KBM-7 (cell line): ENCODE measurements at places on chromosomes 1 and 21.

DNA sequence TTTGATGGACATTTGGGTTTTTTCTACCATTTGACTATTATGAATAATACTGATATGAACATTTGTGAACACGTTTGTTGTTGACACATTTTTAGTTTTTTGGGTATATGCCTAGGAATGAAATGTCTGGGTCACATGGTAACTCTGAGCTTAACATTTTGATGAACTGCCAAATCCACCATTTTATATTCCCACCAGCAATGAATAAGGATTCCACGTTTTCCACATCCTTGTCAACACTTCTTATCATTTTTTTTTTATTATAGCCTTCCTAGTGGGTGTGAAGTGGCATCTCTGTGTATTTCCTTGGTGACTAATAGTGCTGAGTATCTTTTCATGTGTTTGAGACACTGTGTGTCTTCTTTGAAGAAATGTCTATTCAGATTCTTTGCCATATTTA is 67.6 kb downstream of the RASAL2 start:
- no peak for DNase-seq

GRCh38 chr1:47751996-47752451 is 245.2 kb downstream of the TRABD2B start:
- DNase-seq: no peak

- no peak for DNase-seq
These were observed 855 bp upstream of the IVNS1ABP start for GRCh38 chr1:185317886-185318310.

DNA sequence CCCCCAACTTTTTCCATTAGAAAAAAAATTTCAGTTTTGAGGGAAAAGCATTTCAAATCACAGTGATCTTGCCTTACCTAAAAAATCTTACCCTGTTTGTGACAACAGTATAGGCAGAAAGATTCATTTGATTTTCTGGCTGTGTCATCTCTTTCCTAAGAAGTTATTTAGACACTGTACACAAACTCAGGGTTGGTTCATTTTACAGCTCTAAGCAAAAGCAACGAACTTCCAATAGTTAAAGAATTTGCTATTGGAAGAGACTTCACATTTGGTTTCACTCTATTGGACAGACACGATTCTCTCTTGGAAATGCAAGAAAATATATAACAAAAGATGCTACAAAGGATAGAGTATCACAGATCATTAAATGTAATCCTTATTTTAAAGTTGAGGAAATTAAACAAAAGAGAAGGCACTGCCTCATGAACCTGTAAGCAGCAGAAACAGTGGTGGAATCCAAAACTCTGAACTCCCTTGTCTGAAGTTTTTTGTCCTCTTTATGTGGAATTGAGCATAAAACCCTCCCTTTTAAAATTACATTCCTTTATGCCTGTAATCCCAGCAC is 20.8 kb downstream of the EYA3 start:
- no peak for DNase-seq

GRCh38 chr1:14778541-14778897 is 180.0 kb downstream of the KAZN start:
- no peak for DNase-seq

- DNase-seq: no peak
These were observed 51.7 kb upstream of the NFASC start for GRCh38 chr1:204818998-204819397.

GRCh38 chr21:31334648-31335121 is 9.4 kb downstream of the TIAM1 start:
- DNase-seq: no peak

- DNase-seq: no peak
These were observed 9.2 kb upstream of the PLEKHG5 start for GRCh38 chr1:6500544-6501278.

DNA sequence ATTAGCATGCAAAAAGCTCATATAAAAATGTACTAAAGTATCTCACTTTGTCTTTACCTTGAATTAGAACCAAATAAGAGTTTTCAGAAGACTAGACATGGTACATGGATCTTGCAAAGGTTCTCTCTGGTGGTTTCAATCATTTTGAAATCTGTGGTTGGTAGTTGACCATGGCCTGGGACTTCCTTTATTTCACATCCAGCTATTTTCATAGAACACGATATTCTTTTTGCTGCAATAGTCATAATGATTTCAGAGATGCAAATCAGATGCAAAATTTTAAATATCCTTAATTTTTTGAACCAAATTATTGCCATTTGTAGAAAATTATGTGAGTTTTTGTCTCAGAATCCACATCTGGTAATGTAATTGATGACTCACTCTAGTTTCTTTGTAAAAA is 375.1 kb upstream of the ZP4 start:
- no peak for DNase-seq

DNA sequence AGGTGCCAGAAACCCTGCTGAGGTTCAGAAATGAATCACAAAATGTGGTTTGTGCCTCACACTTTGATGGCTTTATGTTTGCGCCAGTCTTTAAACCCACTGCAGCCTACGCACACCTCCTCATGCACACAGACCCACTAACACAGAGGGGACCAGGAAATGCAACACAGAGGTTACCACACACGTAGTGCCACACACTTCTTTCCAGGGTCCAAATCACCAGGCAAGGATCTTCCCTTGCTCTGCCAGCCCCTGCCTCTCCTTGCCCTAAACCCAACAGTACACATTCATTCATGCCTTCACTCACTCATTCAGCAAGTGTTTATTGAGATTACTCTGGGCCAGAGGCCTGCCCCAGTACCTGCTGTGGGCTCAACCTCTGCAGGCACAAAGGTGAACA is 17.5 kb downstream of the MAB21L3 start:
- DNase-seq: no peak

DNA sequence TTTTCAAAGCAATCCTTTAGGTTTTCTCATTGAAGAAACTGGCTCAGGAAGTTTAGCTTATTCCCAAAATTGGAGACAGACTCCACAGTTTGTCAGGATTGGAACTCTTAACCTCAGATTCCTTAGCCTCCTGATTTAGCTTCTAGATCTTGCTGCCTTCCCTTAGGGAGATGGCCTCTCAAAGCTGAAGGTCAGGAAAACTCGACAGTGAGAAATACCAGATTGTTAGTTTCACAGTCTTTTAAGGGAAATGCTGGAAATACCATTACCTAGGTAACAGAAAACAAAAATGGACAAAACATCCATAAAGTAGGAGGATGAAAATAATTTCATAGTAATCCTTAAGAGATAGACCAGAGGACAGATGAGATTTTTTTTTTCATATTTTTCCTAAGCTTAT is 7.8 kb downstream of the RASAL2 start:
- DNase-seq: no peak

- no peak for DNase-seq
These were observed 1.2 kb upstream of the WARS2 start for GRCh38 chr1:119141660-119142059.

GRCh38 chr21:17612023-17612564 is 607 bp downstream of the BTG3 start:
- DNase-seq: no peak

DNA sequence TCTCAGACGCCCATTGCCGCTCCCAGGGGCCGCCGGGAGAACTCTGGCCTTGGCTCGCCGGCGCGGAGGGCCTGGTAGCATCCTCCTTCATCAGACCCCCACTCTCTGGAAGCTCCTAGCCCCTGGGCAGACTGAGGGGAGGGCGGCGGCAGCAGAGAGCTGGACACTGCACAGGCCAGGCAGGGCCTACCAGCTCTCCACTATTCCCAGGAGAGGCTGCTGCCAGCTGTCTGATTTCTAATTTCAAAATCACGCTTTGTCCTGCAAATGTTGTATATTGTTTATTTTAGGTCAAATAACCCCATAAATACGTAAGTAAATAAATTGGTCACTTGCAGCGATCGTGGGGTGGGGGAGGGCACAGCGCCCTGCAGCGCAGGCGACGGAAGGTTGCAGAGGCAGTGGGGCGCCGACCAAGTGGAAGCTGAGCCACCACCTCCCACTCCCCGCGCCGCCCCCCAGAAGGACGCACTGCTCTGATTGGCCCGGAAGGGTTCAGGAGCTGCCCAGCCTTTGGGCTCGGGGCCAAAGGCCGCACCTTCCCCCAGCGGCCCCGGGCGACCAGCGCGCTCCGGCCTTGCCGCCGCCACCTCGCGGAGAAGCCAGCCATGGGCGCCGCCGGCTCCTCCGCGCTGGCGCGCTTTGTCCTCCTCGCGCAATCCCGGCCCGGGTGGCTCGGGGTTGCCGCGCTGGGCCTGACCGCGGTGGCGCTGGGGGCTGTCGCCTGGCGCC is at the start of gene MTARC1:
TSS of gene MTARC1 (plus strand) at position 577 of the 732 bp plus-strand sequence. CDS start at position 609, 32 bp downstream.
- no peak for DNase-seq

DNA sequence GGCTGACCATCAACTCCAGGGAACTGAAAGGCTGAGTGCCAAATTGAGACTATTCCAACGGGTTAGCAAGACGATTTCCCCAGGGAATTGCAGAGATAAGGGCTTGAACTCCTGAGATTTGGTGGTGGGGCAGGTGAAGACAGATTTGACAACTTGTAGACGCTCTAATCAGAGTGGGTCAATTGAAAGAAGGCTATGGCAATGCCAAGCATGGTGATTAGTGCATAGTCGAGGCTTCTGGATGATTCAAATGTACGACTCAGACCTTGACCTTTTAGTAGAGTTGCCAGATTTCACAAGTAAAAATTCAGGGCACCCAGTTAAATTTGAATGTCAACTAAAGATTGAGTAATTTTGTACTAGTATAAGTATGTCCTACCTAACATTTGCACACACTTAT is 302.1 kb upstream of the SPAG17 start:
- no peak for DNase-seq

DNA sequence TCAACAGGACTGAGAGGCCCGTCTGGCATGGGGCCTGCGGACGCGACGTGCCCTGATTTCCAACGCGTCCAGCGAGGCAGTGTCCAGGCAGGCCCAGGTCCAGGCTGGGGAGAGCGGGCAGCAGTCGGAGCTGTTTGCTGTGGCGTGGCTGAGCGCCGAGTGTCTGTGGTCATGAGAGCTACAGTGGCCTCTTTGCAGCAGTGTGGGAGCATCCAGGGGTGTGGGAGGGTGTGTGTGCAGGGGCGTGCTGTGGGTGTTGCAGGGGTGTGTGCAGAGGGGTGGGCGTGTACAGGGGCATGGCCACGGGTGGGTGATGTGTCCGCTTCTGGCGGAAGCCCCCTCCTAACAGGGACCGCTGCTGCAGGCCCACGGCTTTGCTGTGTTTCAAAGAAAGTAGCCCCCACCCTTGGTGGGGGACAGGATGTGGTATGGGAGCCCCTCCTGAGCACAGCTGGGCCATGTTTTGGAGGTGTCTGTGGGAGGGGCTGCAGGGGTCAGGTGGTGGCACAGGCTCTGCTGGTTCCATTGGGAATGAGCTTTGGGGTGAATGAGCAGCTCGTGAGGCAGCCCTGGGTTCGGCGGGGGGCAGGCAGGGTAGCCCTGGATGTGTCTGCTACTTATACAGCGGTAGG is 17.7 kb downstream of the PLCH2 start:
- no peak for DNase-seq

DNA sequence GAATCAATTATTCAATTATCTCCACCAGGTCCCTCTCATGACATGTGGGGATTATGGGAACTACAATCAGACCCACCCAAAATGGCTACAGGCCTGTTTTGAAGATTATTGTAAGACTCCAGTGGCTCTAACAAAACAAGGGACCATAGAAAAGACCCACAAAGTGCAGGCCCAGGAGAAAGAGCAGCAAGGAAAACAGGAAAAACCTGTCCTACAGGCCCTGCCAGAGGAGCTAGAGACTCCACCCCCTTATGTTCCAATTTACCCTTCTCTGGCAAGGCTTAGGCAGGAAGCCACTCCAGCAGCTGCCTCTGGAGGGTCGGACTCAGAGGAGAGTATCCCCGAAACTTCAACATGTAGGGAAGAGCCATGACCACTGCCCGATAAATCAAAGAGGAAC is 96.5 kb downstream of the LIPI start:
- no peak for DNase-seq

DNA sequence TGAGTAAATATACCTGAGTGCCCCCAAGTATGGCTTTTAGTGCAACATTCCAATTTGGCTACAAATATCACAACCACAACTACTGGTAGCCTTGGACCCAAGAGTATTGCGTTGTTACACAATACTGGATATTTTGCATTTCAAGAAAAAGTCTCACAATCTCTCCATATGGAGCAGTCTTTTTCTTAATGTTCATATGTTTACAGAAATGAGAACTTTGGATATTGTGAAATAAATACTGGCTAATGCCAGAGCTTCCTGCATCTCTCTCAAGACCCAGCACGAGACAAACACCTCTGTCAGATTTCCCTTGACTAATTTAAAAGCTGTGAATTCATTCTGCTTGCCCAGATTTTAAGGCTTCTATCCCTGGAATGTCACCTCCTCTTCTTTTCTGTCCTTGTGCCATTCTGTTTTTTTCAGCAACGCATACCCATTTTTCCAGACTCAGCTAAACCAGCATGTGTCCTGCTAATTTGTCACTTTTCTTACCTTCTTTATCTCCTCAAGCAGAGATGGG is 136.2 kb upstream of the BACE2 start:
- no peak for DNase-seq

DNA sequence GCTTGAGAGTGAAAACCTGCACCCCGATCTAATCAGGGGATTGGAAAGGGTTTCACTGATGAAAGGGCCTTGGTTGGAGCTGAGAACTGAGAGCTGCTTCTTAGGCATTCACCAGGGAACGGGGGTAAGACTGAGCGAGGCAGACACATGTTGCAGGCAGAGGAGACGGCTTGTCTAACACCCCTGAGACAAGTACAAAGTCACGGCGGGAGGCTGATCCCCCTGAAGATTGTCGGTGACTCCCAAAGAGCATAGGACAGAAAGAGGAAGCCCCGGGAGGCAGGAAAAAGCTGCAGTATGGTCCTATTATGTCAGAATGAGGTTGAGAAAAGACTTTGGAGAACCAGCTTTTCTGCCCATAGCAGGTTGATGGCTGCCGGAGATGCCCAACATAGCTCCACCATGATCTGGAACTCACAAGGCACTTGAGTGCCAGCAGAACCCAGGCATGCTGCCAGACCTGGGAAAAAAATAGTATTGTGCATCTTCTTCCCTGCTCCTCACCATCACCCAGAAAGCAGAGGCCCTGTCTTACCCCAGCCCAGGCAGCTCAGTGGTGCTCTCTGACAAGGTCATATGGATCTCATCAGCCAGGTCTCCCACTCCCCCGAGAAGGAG is 463.9 kb upstream of the PROX1 start:
- no peak for DNase-seq

DNA sequence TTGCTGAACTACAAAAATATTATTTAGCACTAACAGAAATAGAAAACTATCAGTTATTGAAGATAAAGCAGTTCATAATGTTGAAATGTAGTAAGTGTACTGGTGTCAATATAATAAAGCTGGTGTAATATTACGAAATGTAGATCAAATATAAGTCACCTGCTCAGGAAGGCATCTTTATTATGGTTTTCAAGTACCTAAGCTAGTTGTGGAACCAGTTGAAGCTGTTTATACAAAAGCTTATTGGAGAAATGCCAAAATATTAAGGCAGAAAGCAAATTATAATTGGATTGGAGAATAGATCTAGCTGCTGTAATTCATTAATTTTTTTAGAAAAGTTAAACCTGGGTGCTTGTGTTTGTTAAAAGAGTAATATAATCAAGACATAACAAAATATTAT is 6.2 kb upstream of the MARK1 start:
- DNase-seq: no peak

DNA sequence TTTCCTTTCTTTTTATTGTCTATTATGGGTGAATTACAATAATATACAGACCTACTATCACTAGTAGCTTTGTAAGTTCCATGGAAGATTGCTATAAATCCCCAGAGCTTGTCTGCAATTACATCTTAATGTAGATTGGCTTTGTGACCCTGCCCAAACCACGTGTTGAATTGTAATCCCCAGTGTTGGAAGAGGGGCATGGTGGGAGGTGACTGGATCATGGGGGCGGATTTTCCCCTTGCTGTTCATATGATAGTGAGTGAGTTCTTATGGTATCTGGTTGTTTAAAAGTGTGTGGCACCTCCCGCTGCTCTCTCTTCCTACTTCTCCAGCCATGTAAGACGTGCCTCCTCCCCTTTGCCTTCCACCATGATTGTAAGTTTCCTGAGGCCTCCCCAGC is 34.9 kb upstream of the CDC42BPA start:
- DNase-seq: no peak
